ENCODE measurements at places on chromosomes 12 and 14.

GRCh38 chr12:89516633-89517032 lies 8.0 kb downstream of the GALNT4 start:
- DNase-seq = no peak

- DNase-seq = no peak
Observed at GRCh38 chr14:63436286-63437098, 106.7 kb downstream of the PPP2R5E start.

DNA sequence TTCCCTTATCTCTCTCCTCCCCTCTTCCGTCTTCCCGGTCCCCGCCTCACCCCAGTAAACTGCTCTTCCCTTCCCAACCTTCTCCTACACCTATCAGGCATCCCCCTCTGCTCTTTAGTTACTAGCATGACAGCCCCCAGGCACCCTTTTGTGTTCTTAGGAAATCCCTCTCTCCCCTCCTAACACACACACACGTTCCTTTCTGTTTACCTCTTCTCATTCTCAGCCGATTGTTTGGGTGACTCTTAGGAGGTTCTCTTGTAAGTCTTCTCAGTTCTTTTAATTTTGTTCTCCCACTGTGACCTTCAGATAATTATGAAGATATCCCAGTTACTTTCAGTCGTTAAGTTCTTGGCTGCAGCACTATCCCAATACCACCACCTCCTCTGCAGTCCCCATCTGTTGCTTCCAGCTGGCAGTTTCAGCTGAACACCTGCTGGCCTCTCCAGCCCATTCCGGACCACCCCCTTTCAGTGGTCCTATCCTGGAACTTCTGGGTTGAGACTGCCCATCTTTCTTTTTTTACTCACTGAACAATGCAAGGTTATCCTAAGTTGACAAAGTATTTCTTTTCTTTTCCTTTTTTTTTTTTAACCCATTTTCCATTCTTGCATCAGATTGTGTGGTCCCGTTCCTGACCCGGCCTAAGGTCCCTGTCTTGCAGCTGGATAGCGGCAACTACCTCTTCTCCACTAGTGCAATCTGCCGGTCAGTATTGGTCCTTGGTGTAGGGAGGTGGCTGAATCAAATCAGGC lies 711 bp downstream of the MARS1 start:
- DNase-seq = no peak

DNA sequence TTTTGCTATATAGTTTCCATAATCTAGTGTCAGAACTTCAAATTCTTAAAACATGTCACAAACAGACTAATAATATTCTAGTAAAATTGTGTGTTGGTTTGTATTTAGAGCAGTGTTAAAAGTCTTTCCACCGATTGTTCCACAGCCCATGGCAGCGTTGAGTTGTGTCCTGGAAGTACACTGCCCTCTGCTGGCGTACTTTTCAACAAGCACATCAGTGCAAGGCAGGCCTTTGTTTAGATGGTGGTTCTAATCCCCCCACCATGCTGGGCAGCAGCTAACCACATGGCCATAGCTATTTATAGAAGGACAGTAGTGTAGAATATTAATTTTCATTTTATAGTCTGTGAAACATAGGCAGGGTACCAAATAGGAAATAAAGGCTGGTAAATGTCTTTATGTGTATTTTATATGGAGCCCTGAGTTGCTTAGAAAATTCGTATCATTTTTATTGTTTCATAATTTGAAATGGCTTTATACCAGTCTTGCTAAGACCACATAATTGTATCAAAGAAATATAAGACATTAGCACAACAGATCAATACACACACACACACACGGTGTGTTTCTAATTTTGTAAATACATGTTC lies 235.4 kb downstream of the SEC23A start:
- peak; percentile 17 for DNase-seq

GRCh38 chr12:117430246-117430645 lies 68.8 kb upstream of the NOS1 start:
- no peak for DNase-seq

- no peak for DNase-seq
Observed at GRCh38 chr12:1309613-1310012, 284.8 kb downstream of the FBXL14 start.

DNA sequence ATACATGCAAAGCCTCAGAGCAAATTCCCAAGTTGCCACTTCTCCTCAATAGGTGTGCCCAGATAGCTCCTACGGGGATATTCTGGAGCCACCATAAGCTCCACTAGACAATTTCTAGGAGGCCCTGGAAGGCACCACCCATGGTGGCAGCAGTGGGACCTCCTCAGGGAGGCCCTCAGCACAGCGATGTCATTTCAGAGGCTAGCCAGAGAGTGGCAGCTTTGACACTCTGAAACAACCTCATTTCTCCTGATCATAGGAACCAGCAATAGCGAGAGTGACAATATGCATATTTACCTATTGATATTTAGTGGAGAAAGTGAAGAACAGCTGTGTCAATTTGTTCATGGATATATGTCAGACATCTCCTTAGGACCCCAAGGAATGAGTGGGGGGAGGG lies 612.3 kb downstream of the SOX5 start:
- DNase-seq = no peak

DNA sequence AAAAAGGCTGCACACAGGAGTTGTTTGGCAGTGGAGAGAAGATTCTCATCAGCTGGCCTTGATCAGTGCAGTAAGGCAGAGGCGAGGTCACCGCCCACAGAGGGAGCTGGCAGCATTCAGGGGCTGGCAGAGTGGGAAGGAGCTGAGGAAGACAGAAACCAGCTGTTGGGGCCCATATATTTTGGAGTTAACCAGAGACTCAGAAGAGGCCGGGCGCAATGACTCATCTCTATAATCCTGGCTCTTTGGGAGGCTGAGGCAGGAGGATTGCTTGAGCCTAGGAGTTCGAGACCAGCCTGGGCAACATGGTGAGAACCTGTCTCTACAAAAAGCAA lies 17.7 kb downstream of the SMCO2 start:
- no peak for DNase-seq

DNA sequence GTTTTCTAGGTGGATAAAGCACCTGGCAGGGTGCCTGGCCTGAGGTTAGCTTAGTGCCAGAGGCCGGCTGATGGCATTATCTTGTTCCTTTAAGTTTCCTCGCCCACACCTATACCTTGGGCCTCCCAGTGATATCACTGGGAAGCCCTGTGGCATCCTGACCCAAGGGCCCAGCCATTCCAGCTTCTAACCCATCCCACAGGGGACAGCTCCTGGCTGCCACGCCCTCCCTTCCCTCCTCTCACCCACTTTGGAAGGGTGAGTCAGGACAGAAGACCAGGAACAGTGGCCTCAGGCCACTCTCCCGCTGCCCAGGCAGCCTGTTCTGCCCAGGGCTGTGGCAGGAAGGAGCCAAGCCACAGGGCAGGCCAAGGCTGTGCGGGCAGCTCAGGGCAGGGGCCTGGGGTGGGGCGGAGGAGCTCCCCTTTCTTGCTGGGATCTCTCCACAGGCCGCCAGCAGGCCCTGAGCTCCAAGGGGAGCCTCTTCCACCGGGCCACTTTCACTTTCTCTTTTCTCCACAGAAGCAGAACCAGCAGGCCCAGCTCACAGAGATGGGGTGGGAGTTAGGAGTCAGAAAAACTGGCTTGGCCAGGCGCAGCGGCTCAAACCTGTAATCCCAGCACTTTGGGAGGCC lies 75.1 kb downstream of the IRF2BPL start:
- DNase-seq = no peak

- DNase-seq = no peak
Observed at GRCh38 chr12:115294453-115295133, 610.6 kb upstream of the TBX3 start.

DNA sequence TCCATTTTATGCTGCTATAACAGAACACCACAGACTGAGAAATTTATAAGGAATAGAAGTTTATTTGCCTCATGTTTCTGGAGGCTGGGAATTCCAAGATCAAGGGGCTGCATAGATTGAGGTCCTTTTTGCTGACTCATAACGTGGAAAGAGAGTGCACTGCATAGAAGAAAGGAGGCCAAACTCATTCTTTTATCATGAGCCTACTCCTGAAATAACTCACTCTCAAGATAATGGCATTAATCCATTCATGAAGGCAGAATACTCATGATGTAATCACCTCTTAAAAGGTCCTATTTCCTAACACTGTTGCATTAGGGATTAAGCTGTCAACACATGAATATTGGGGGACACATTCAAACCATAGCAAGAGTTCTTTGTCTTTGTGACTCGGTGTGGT lies 60.0 kb upstream of the FBXO33 start:
- no peak for DNase-seq

DNA sequence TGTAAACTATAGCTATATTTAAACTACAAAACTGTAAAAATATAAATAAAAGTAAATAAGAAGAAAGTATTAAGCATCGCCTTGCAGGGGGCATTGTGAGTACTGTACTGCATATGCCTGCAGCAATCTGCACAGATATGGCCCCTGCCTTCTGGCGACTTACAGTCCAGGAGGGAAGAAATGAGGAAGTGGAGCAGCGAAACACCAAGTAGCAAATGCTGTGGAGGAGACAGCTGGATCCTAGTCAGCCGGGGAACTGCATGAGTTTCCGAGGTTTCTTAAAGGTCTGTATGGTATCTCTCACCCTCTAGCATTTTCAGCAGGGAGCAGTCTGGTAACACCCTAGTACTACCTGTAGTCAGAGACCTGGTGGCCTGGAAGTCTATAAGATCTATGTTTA lies 256.9 kb downstream of the CACNA1C start:
- DNase-seq = no peak

DNA sequence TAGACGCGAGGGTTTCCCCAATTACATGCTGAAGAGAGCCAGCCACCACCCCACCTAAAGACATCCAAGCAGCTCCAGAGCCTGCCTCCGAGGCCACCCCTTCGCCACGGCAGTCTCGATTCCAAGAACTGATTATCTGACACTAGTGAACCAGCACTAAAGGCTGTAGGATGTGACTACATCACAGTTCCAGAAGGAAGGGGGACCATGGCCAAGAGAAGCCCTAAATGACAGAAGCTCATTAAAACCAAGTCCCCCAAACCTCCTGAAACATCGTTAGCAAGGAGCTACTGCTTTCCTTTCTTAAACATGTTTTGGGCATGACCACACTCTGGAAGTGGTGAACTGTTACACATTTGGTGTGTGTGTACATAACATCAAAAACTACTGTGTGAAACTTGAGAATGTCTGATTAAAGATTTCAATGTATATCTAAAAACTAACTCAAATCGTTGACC lies 88.2 kb downstream of the DUSP16 start:
- DNase-seq = no peak

GRCh38 chr14:85399186-85399585 lies 130.8 kb upstream of the FLRT2 start:
- no peak for DNase-seq

- DNase-seq = no peak
Observed at GRCh38 chr14:91284146-91284790, 39.8 kb upstream of the GPR68 start.

All from Panc1 (cell line).